Stimulated activated CD8-positive, alpha-beta memory T cell treated with anti-CD3 and anti-CD28 coated beads, Interleukin-15, amount 100 ng/mL, for 48 hours (primary cell): ENCODE measurements at places on chromosomes 13 and 19.

DNA sequence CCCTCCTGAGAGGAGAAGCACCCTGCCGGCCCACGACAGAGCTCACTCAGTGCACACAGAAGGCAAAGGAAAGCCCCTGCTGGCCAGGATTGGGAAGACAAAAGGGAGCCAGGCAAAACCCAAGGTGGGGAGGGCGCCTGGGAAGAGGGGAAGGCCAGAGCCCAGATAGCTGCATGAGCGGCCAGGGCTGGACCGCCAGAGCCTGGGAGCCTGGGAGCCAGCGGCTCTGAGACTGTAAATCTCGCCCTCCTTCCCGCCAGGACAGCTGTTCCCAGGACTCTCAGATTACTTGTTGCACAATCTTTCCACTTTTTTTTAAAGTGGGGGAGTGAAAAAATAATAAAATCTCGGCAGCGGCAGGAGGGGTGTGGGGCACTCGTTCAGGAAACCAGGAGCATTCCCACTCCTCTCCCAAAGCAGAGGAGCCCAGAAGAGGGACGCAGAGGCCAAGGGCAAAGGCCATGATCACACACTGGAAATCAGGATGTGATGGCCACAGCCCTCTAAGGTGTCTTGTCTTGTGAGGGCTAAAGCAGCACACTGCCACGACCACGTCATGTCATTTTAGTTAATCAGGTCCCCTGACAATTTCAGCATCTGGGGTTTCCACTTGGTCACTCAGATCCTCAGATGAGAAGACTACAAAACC, 19.6 kb upstream of the EPHX3 start:
- no peak for DNase-seq

DNA sequence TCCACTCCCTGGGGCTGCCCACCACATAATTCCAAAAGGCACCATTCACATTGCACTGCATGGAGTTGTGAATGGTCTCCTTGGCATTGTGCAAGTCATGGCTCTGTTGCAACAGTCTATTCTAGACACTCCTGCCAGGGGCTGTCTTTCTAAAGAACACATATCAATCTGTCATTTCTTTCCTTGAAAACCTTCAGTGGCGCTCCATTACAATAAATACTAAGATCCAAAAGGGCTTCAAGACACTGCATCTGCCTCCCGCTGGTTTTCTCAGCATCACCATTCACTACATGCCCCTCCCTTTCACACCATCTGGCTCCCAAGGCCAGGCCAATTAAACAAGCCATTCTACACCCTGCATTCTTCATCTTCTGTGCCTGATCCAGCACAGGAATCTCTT, 32.2 kb upstream of the TM9SF2 start:
- DNase-seq, result no peak

GRCh38 chr13:67216864-67217263, 13.3 kb downstream of the PCDH9 start:
- no peak for DNase-seq

GRCh38 chr13:45500492-45501174, 35.9 kb downstream of the COG3 start:
- DNase-seq, result no peak

GRCh38 chr19:57071444-57071843, 48.3 kb upstream of the USP29 start:
- DNase-seq, result no peak
